Stimulated activated CD8-positive, alpha-beta memory T cell treated with anti-CD3 and anti-CD28 coated beads, Interleukin-15, amount 100 ng/mL, for 1 hour (primary cell): ENCODE measurements at places on chromosomes 3 and 15.

DNA sequence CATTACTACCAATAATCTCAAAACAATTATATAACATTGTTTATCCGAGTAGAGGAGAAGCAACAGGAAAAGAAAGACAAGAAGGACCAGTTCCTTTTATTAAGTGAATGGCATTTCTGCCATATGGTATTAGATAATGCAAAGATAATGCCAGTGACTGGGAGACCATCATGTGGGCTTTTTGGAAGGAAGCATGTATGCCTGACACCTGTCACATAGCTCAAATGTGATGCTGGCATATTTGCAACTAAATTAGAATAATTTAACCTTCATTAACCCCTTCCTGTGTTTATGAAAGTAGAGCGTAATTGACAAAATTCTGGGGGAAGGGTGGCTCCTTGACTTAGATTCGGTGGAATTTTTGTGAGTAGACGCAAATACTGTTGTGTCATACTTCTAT, 733.0 kb downstream of the TUSC7 start:
- no peak for DNase-seq

GRCh38 chr15:83474578-83474977, 27.4 kb downstream of the SH3GL3 start:
- DNase-seq: no peak

DNA sequence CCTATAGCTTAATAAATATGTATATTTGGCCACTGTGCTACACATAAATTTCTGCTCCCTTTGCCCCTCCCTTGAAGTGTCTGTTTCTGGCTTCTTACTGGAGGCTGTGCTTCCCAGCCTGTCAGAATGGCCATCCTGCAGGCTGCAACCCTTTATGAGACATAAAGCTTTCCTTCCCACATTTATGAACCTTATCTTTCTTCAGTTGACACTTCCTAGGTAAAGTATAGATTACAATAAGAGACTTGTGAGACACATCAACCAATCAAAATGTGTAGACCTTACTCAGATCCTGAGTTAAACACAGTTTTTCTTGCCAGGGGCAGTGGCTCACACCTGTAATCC, 29.5 kb downstream of the SCN11A start:
- DNase-seq: no peak

GRCh38 chr3:57227930-57228751, 612 bp downstream of the APPL1 start:
- no peak for DNase-seq

DNA sequence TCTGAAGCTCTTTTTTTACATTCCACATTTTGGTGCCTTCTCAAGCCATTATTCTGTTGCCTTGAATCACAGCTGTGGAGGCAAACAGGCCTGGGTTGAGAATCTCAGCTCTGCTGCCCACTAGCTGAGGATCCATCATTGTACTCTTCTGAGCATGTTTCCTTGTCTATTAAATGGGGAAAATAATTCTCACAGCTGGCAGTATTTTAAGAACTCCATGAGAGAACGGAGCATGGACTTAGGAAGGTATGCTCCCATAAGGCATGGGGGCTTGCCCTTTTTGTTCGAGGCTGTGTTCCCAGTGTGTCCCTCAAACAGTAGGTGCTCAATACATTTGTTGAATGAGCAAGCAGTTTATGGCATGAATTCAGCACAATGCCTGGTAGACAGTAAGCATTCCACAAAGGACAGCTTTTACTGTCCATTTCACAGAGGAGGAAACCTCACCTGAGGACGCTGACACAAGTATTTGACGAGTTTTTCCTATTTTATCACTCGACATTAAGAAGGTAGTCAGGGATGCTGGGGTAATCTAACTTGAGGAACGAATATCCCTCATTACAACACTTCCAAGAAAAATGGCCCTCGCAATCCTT, 2.1 kb upstream of the PTPRG start:
- DNase-seq: no peak

GRCh38 chr15:97189162-97189780, 771.2 kb upstream of the ARRDC4 start:
- no peak for DNase-seq

DNA sequence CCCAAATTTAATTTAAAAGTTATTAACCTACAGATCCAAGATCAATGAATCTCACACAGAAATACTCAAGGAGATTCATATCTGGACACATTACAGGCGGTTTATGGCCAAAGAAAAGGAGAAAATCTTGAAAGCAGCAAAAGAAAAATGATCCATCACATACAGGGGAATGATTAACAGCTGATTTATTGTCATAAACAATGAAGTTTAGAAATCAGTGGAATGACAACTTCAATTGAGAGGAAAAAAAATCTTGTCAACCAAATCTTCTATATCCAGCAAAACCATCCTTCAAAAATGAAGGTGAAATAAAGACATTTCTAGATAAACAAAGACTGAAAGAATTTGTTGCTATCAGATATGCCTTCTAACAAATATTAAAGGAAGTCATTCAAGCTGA, 156.2 kb upstream of the SEMA6D start:
- DNase-seq: no peak

DNA sequence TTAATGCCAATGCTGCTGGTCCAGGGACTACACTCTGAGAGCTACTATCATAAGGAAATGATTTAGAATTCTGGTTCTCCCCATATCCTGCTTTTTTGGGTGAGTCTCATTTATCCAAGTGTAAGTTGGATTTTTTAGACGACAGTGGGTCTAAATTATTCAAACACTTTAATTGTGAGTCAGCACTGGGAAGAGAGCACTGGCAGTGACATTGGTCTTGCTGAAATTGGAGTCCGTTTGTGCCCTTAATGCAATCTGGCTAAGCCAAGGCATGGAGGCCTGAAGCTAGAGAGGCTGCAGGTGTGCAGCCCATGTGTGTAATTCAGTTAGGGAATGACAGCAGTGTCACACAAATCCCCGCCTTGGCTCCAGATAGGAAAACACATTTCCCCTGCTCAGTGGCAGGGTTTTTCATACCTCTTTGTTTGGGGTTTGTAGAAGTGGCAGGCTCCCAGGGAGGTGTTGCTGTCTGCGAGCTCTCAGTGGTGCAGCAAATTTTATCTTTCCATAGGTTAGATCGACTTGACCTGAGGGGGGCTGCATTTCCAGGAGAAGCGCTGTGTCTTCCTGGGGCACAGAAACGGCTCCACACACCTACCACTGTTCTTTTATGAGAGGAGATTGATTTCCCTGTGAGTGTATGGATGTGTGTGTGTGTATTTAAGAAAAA, 197.7 kb downstream of the CD47 start:
- no peak for DNase-seq

DNA sequence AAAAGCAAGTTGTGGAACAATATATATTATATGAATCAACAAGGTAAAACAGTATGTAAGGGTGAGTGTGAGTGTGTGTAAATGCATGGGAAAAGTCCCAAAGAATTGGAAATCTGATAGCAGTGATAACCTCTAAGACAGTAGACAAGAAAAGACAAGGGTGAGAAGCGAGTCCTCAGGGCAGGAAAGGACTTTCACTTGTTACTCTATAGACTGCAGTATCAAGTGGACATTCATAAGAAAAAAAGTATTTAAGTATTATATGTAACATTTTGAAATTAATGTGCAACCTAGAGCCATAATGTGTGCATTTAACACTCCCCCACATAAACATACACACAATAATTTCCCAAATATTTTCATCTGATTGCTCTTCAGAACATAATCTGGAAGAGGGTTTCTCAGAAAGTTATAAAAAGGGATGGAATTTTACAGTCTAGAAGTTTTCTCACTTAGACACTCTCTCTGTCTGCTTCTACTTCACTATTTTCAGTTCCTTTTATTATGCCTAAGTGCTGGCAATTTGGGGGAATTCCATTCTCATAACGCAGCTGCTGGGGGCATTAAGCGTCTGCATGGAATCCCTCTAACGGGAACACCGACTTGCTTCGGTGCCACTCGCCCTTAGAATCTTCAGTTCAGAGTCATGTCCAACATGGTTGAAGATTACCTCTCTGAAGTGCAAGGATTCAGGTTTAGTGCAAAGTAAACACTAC, 50.0 kb upstream of the CDIN1 start:
- DNase-seq: no peak

GRCh38 chr3:152486364-152486763, 217.6 kb downstream of the MBNL1 start:
- DNase-seq: no peak

DNA sequence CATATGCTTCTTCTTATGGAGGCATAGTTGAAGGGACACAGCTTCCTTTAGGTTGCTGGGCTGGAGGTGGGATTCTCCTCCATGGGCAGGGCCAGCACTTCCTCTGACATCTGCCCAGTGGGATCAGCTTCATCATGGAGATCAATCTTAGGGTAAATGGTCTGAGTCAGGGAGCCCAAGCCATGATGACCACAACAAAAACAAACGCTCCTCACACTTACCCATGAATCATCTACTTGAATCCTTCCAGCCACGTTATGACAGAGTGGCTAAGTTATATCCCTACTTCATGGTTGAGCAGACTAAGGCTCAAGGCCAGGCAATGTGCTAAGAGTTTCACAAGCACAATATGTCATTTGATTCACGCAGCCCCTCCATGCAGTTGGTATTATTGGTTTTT, 87.2 kb upstream of the NMNAT3 start:
- DNase-seq: no peak

DNA sequence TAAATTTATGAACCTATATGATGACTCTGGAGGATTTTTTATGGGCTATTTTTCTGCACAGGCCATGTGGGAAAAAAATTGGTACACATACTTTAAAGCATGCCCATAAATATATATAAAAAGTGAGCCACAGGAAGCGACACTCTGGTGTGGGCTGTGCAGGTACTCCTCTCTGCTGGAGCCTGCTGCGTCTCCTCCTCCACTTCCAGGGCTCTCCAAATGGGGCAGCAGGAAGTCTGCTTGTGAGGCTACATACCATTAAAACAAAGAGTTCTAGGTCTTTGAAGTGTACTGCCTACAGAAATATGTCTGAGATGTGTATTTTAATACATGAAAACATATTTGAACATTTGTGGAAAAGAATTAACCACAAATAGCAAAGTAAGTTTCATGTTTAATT, 135.1 kb downstream of the CTNNB1 start:
- no peak for DNase-seq

GRCh38 chr3:66856533-66856932, 141.6 kb upstream of the KBTBD8 start:
- DNase-seq: no peak

DNA sequence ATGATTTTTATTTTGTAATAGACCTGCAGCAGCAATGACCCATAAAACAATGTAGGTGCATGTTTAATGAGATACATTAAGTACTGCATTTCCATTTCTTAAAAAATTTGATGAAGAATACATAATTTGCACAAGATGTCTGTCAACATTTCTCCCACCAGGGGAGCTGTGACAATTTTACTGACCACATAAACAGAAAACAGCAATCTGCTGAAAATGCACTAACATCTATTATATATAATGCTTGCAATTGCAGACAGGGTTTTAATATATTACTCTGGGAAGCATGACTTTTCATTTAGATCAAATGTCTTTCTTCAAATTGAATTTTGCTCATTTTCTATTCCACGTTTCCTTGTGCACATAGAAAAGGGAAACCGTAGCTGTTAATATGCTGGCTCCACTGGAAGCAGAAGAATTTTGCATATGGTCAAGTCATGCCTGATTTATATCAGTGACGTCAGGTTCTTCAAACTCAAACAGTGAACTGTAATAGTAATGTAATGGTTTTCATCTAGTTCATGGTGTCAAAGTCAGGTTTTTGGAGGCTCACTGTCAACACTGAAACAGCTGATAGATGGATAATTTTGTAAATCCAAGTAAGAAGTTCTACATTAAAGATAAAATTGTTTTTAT, 79.8 kb upstream of the IGF1R start:
- DNase-seq: no peak

GRCh38 chr3:158308236-158308928, 198.5 kb downstream of the RSRC1 start:
- no peak for DNase-seq

GRCh38 chr15:58704155-58704865, 45.2 kb downstream of the ADAM10 start:
- no peak for DNase-seq

DNA sequence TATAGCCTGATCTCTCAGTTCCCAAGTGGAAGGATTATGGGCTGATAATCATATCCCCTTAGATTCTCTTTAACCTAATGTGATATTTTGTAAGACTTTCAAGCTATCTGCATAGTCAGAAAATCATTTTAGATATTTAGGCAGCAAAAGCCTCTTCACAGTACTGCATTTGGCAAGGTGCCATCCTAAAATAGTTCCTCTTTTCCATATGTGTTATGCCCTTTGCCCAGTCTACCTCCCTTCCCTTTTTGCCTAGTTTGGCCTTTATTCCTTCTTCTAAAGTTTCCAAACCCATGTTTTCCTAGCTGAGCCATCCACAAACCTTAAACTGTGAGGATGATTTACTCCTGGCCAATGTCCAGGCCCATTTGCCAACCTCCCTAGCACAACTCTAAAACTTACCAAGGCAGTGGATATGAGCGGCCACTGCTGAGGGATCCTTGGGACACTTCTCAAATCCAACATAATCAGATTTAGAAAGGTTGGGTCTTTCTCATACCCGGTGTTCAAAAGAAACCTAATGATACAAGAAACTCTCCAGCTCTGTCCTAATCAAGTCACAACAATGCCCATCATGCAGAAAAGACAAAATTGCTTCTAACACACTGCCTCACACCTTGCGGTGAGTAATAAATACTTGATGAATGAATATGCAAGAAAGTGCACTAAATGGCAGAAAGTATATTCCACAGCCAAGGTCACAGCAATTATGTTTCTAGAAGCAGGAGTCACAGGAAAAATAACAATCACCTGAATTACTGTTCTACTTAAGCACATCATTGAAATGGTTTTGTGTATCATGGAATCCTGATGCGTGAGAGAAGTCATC, 493.9 kb downstream of the NLGN1 start:
- DNase-seq: no peak

GRCh38 chr3:1442271-1442670, 349.4 kb downstream of the CNTN6 start:
- no peak for DNase-seq

DNA sequence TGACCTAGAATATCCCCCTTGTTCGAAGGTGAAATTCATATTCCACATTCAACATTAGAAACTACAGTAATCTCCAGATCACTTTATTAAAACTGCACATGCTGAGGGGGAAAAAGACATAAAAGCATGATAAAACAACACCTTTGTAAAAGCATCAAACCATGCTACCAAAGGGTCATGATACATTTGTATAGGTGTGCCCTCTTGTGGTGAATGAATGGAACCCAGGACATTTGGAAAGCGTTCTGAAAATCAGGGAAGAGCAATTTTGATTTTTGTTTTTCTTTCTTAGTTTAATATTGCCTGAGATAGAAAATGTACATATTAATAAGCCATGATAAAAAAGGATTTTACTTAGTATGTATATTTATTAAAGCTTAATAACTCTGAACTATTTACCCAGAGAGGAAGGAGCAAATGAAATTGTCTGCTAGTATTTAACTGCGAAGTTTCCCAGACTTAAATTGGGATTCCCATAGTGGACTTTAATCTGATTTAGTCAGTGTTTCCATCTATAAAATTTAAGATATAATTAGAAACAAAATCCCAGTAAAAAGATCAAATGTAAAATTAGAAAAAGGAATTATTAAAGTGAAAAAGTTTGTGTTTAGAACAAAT, 105.8 kb upstream of the ARL6 start:
- DNase-seq: no peak

- DNase-seq: no peak
These were observed 10.5 kb downstream of the SELENOS start for GRCh38 chr15:101266787-101267186.
